ENCODE measurements at places on chromosomes 3 and 15.

- peak; percentile 92 for DNase-seq
These were observed 5.1 kb upstream of the CYP8B1 start for GRCh38 chr3:42880601-42881451.

- no peak for DNase-seq
These were observed 504.0 kb downstream of the SHQ1 start for GRCh38 chr3:72344236-72344635.

DNA sequence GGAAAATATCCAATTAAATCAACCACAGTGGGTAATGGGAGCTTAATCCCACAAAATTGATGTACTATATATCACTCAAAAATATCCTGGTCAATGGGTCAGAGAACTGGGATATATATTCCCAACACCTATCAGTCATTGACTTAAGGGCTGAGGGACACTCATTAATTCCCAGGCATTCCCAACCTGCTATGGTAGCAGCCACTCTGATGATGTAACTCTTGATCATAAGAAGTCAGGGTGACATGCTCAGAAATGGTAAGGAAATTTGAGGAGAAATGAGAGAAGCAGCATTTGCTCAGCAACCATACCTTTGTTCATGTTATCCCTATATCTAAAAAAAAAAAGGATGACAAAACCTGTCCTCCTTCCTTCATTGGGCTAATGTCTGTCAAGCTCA, 3.1 kb upstream of the PLOD2 start:
- no peak for DNase-seq

- DNase-seq: no peak
These were observed 43.5 kb downstream of the ACAD9 start for GRCh38 chr3:128922804-128923459.

- no peak for DNase-seq
These were observed 274.7 kb downstream of the CD47 start for GRCh38 chr3:107816107-107816506.

- no peak for DNase-seq
These were observed 269.9 kb upstream of the UBE2E2 start for GRCh38 chr3:22933051-22933840.

DNA sequence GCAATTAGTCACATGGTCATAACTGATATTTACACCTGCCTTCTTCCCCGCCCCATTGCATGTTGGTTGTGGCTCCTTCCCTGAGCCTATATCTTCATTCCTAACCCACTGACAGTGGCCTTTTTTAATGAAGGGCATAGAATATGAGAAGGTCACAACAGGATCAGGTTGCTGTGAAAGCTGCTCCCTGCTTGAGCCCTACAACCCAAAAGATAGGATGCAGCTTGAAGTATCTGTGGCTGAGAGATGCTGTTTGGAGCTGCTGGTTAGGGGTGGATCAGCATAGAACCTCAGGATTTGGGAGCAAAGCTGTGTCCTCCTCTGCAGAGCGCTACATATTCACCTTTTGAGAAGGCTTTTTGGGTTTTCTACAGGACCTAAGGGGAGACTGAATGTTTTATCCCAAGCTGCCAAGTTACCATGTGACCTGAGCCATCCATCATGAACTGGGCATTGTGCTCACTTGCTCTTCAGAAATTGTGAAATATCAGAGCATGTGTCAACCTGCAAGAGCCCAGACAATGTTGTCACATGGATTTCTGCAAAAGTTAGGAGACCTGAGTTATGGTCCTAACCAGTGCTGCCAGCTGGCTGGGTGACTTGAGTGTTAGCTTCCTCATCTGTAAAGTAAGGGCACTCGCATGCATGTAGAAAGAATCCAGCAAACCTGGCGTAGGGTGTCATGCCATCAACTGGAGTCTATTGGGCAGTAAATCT, 49.8 kb upstream of the ARL8B start:
- DNase-seq: no peak

- DNase-seq: no peak
These were observed 277.5 kb upstream of the TBL1XR1 start for GRCh38 chr3:177474652-177475355.

DNA sequence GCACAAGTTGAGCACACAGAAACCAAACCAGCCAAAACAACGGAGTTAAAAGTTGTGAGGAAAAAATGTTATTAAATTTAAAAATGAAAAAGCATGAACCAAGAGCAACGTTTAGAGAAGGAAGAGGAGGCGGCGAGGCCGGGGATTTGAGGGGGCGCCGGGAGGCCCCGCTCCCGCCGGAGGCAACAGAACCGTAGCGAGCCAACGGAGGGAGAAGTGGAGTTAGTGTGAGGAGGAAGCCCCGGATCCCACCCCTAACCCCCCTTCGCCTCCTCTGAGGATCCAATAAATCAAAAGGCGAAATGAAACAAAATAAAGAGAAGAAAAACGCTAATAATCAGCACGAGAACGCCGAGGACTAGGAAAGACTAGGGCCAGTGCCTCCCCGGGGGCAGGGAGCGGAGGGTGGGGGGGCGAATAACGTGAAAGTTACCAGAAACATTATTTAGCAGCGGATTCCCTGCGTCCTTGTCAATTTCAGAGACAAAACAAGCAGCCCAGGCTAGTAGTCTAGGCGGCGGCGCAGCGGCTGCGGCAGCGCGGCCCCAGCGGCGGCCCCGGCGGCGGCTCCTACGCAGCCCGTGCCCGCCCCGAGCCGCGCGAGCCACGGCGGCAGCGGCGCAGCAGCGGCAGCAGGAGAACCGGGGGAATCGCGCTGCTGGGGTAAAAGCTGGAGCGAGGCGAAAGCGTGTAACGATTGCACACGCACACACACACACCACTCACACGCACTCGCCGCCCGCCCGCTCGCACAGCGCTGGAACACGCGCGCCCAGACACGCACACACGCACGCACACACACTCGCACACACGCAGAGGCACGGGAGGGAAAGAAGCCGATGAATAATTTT, 1.7 kb downstream of the MEIS2 start:
- DNase-seq: peak; percentile 52

GRCh38 chr15:57662091-57662744, 44.3 kb upstream of the POLR2M start:
- no peak for DNase-seq

DNA sequence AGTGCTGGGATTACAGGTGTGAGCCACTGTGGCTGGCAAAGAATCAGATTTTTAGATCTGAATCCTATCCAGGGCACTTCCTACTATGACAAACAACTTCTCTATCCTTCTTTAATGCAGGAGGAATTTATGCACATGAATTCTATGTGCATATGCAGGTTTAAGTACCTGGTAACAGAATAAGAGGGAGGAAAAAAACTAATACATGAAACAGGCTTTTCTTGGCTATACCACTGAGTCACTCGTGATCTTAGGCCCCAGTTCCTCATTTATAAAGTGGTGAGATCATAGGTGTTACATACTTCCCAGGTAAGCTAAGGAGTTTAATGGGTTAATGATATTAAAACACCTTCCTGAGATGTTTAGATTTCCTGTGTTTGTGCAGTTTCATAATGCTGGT, 108.2 kb downstream of the TP63 start:
- DNase-seq: no peak

- no peak for DNase-seq
These were observed 859.4 kb upstream of the NR2F2 start for GRCh38 chr15:95470997-95471689.

DNA sequence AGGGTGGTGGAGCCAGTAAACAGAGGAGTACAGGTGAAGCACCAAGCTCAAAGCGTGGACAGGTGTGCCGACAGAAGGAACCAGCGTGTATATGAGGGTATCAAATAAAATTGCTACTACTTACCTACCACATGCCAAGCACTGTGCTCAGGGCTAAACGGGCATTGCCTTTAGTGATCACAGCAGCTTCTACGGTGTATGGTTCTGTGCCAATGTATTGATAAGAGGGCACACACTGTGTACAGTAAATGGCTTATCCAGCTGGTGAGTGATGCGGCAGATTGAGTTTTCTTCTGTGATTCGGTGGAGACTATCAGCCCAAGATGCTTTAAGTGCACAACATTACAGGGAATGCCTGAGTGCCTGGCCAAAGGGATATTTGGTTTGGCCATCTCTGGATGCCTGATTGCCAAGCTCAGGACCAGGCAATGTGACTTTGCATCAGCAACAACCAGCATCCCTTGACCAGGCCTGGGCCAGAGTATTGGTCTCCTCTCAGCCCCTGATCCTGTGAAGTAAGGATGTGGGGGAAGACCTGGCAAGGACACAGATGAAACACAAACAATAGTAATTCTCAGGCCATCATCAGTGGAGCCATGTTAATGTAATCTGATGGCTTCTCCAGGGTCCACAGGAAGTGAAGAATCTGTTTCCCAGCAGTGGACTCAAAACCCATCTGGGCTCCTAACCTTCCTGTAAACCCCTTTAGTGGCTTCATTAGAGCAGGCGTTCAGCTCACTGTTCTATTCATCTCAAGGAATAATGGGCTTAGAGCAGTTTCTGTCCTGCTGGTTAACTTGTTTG, 14.1 kb downstream of the STARD5 start:
- no peak for DNase-seq

GRCh38 chr3:1902416-1902815, 196.2 kb upstream of the CNTN4 start:
- DNase-seq: no peak

DNA sequence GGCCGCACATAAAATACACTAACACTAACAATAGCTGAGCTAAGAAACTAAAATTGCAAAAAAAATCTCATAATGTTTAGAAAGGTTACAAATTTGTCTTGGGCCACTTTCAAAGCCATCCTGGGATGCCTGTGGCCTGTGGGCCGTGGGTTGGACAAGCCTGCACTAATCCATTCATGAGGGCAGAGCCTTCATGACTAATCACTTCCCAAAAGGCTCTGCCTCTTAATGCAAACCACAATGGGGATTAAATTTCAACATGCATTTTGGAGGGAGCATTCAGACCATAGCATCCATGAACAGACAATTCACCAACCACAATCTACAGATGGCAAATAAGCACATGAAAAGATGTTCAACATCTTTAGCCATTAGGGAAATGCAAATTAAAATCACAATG, 128.2 kb downstream of the SUCLG2 start:
- no peak for DNase-seq

DNA sequence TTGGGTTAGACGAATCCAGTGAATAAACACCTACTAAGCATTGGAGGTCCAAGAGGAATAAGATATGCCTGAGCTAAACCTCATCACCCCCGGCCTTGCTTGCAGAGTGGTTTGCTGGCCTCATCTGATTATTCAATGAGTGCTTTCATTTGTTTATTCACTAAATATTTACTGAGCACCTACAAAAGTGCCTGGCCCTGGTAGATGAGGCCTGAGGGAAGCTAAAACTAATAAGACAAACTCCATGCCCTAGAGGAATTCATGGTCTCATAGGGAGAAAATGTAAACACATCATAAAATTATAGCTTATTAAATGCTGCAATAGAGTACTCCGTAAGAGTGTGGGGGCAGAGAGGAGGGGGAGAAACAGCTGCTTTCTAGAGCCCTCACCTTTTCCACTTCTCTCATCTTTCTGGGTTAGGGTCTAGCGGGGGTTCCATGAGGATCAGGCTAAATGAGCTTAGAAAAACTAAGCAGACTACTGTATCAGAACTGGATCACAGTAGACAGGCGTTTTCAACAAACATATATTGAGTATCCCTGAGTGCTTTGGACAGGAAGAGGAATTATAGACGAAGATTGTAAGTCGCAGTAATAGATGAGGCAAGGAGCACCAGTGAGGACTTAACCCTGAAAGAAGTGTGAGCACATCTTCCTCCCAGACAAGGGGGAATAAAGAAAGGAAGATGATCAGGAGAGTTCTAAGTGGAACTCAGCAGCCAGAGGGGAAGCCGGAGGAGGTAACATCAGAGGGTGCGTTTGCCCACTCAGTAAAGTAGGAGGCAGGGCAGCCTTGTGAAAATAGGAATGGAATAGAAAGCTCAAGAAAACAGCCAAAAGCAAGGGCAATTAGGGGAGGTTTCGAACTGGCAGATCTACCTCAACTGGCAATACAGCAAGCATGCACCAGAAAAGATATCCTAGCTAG, 31.5 kb upstream of the LAMP3 start:
- no peak for DNase-seq

DNA sequence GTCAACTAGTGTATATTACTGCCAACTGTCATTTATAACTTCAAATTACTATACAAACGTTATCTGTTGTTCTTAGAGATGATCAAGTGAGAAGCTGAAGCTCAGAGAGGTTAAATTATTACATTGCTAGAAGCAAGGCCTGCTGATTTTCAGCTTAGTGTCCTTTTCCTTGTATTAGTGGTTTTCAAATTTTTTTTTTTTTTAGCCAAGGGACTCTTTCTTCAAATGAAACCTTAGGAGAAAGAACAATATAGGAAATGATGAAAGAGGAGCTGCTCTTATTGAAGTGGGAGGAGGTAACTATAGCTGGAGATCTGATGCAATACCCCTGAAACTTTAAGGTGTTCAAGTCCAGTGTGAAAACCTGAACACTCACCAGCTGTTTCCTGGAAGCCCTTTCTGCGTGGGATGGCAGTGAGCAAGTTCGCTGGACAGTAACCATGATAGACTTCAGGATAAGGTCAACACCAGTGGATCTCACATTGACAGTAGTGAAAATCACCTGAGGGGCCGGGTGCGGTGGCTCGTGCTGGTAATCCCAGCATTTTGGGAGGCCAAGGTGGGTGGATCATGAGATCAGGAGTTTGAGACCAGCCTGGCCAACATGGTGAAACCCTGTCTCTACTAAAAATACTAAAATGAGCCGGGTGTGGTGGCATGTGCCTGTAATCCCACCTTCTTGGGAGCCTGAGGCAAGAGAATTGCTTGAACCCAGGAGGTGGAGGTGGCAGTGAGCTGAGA, 376.2 kb downstream of the EDEM1 start:
- DNase-seq: no peak

DNA sequence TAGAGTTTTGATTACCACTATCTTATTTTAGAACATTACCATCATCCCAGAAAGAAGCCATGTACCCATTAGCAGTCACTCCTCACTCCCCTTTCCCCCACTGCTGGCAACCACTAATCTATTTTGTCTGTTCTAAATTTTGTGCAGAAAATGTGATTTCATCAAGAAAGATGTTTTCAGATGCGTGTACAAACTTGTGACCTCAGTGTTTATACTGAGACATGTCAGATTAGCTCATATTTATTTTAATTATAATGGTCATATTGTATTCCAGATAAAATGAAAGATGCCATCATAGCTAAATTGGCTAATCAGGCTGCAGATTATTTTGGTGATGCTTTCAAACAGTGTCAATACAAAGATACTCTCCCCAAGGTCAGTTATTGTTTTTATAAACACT, 27.8 kb downstream of the PDCD6IP start:
- DNase-seq: no peak

GRCh38 chr15:69522361-69522760, 69.7 kb downstream of the RPLP1 start:
- no peak for DNase-seq

DNA sequence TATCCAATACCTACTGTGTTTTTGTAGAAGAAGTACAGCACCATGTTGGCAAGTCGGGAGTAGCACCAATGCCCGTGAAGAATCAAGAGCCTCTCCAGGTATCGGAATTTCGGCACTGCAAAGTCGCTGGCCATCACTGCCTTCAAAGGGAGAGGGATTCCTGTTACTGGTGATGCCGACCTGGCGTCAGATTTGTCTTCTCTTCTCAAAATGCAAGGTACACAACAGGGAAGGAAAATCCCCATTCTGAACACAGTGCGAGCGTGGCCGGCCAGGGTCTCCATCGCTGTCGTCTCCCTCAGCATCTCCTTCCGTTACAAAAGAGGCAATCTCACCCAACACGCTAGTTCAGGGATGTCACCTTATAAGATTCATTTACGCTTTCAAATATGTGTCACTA, 175.4 kb downstream of the ATP10A start:
- DNase-seq: no peak
